Stimulated activated CD4-positive, alpha-beta T cell treated with anti-CD3 and anti-CD28 coated beads, Interleukin-2, amount 100 ng/mL, for 24 hours (primary cell): ENCODE measurements at places on chromosomes 1 and 21.

- DNase-seq, result no peak
Observed at GRCh38 chr1:203278082-203278884, 27.0 kb upstream of the BTG2 start.

DNA sequence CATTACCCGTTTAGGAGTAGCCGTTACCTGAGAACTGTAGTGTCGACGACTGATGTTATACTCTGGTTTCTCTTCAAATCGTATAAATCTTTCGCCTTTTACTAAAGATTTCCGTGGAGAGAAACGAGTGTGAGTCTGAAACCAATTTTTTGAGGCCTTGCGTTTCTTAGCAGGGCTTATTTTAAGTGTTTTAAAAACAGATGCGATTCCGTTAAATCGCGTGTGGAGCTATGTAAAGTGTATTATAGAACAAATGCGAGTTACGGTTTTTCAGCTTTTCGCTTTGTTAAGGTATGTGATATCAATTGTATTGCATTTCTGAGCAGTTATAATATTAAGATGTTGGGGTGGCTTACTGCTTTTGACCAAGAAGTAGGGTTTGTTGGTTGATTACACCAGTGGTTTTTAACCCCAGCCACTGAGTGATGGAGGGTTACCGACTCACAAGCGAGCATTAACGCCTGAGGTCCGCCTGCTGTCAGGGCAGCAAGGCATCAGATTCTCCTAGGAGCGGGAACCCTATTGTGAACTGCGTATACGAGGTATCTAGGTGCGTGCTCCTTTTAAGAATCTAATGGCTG is 18.0 kb downstream of the KIAA2013 start:
- DNase-seq, result peak; percentile 71

GRCh38 chr1:82775406-82776000 is 974.8 kb downstream of the ADGRL2 start:
- peak; percentile 65 for DNase-seq

GRCh38 chr1:54282101-54282847 is 82.3 kb downstream of the MRPL37 start:
- DNase-seq, result no peak

GRCh38 chr1:7688659-7689058 is 82.4 kb upstream of the VAMP3 start:
- no peak for DNase-seq

DNA sequence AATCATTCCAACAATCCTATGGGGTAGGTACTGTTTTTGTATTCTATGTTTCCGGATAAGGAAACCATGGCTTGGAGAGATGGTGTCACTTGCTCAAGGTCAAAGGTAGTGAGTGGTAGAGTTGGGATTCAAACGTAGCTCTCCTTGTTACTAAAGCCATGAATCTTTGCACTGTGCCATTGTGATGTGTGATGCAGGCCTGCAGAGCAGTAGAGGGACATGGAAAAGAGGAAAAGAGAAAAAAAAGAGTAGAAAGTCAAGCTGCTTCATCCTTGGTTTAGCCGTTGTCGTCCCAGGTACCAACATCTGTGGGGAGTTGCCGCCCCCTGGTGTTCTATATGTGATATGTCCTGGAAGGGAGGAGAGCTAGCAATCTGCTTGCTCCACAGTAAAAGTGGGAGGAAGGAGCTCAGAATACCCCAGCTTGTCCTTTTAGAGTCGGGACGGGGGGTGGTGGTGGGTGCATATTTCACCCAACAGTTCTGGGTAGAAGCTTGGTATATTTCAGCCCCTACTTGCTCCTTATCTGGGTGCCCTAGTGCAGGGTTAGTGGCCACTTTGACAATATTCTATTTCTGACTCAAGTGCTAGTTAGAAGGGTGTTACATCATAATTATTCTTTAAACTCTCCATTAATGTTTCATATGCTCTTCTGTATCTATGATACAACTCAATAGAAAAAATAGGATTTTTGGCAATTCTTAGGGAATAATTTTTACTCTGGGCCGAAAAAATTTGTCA is 98.4 kb downstream of the EBNA1BP2 start:
- DNase-seq, result peak; percentile 77
